ENCODE measurements at places on chromosomes 6 and 20. TPM values are rescaled to one million over a fixed set of nuclear protein-coding genes. Genes with fewer than 3 reads are reported as not detected.

RUNX2 gene
- 5.4 TPM for total RNA-seq

DNA sequence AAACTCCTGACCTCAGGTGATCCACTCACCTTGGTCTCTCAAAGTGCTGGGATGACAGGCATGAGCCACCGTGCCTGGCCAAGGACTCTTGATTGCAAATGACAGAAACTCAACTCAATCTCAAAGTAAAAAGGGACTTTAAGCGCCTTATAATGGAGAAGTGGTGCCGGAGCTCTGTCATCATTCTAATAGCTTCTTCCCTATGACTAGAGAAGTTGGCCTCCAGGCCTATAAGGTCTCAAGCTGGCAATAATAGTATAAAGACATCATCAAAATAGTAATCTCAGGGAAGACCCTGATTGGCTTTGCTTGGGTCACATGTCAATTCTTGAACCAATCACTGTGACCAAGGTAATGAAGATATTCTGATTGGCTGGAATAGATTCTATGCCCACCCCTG, 8.5 kb upstream of the KIAA1755 start:
- DNase-seq: no peak

DNA sequence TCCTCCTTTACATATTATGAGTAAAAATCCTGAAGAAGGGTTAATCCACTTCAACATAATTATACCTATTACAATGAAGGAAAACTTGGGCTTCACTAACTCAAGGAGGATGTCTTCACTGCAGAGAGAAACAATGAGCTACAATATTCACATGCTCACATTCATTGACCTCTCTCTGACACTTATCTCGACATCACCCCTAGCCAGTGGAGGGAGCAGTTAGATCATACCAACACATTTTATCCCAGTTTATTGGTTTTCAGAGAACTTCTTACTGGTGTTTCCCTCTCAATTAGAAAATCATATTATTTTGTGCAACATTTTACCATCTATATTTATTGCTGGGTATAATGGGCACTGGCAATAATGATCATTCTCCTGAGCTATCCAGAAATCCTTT, 646.5 kb downstream of the TENT5A start:
- DNase-seq: no peak

DNA sequence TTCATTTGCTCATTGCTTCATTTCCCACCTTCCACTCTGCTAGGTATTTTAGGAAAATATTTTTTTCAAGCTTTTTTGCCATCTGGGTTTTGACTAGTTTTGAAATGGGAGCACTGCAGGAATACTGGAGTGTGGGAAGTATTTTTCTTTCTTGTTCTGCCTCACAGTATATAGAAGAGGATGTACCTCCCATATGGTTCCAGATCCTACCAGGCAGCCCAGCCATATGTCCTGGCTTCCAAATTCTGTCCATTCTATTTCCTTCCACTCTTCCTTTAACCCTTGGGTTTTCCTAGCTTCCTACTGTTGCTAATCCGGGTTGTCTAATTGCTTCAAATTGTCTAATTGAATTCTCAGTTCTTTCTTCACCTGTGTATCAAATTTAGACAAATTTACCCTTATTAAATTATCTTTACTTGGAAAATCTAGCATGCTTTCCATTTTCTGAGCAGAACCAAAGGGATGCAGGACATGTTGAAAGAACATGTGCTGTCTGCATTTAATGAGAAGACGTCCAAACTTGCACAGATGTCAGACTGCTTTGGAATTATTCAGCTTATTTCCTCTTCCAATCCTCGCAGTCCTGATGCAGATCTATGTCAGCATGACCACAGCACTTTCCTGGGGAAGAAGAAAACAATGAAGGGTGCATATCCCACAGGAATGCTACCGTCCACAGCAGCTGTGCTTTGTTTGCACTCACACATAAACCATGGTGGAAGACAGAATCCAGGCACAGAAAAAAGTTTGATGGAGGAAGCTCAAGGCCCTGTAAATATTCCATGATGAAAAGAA, 1273.9 kb upstream of the MAP3K7 start:
- no peak for DNase-seq

All from mammary epithelial cell (primary cell).